ENCODE measurements at places on chromosomes 13 and 19.

GRCh38 chr13:101515504-101515903 lies 63.0 kb downstream of the ITGBL1 start:
- DNase-seq, result no peak

- DNase-seq, result no peak
Measured at GRCh38 chr19:6459262-6460098, at the start of gene SLC25A23. SLC25A23 (minus strand) TSS chr19:6459792; CDS start chr19:6459628, 164 bp downstream.

DNA sequence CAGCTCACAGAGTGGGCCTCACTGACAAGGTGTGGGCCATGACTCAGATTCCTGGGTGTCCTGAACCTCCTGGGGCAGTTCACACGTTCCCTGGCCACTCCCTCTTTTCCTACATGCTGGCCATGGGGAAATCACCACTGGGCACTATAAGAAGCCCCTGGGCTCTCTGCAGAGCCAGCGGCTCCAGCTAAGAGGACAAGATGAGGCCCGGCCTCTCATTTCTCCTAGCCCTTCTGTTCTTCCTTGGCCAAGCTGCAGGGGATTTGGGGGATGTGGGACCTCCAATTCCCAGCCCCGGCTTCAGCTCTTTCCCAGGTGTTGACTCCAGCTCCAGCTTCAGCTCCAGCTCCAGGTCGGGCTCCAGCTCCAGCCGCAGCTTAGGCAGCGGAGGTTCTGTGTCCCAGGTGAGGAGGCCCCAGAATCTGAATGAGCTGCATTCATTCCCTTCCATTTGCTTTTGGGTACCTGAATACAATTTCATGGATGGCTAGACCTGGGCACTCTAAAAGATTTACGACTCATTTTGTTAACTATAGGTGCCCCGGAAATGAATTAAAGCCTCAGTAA lies at the start of gene OLFM4:
OLFM4 (plus strand) TSS at position 177 of the 567 bp plus-strand sequence; CDS start at position 201, 24 bp downstream.
- DNase-seq, result no peak

GRCh38 chr13:43786766-43787517 lies at the start of gene ENOX1:
ENOX1 (minus strand) TSS chr13:43786972.
- peak; percentile 46 for DNase-seq

DNA sequence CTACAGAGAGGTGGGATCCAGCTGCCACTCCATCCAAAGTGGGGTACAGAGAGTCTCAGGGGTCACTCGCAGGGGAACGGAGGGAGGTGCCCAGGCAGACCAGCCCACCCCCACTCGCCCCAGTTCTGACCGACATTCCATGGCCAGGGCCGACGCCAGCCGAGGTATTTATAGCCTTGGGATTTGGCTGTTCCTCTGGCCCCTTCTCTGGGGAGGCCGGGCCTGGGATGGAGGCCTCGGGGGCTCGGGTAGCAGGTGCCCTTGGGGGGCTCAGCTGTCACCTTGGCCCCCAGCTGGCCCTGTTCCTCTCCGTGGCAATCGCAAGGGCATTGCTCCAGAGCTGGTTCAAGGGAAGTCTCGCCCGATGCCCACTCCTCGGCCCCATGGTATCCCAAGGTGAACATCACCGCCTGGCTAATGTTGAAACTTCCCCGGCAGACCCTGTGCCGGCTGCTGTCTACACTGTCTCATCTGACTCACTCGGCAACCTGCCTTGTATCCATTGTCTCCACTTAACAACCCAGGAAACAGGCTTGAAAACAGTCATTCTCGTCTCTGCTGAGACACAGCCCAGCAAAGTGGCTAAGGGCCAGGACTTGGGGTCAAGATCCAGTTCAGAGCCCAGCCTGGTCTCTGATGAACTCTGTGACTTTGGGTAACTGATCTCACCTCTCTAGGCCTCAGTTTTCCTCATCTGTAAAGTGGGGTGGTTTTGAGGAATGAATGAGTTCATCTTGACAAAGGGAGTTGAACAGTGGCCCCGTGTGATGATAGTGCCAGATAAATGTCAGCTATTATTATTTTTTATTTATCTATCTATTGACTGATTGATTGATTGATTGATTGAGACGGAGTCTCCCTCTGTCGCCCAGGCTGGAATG lies 9.7 kb downstream of the PRKACA start:
- DNase-seq, result no peak

GRCh38 chr19:4453232-4454179 lies 4.1 kb downstream of the UBXN6 start:
- no peak for DNase-seq

- DNase-seq, result peak; percentile 97
Measured at GRCh38 chr19:42113641-42114348, 18.5 kb downstream of the POU2F2 start.

DNA sequence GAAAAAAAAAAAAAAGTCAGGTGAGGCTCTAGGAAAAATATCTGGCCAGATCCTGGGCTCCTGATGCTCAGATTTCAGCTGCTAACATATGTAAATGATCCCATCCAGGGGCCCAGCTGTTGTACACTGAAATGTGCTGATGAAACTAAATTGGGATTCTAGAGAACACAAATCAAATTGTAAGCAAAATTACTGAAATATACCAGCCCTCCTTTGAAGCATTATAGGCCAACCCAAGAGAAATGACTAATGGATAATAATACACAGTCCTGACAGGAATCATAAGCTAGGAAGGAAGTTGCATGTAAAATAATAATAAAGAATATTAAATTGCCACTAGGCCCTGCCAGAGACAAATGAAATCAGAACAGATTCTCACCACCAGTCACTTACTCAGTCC lies 17.8 kb downstream of the KCTD12 start:
- DNase-seq, result no peak

DNA sequence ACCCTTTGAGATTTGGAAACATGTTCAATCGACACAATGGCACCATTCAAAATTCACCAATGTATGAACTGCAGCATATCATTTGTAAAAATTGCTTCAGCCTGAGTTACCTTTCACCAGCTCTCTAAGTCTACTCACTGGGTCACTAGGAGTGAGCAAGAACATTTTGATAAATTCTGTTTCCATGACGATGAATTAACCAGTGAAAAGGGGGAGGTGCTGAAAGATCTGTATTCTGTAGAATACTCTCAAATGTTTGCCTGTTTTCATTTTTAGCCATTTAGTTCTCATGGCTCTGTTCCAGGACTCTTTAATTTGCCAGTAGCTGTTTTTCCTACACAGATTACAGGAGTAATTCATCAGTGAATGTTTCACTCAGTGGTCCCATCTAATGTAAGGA lies 883.4 kb downstream of the DIAPH3 start:
- DNase-seq, result no peak

DNA sequence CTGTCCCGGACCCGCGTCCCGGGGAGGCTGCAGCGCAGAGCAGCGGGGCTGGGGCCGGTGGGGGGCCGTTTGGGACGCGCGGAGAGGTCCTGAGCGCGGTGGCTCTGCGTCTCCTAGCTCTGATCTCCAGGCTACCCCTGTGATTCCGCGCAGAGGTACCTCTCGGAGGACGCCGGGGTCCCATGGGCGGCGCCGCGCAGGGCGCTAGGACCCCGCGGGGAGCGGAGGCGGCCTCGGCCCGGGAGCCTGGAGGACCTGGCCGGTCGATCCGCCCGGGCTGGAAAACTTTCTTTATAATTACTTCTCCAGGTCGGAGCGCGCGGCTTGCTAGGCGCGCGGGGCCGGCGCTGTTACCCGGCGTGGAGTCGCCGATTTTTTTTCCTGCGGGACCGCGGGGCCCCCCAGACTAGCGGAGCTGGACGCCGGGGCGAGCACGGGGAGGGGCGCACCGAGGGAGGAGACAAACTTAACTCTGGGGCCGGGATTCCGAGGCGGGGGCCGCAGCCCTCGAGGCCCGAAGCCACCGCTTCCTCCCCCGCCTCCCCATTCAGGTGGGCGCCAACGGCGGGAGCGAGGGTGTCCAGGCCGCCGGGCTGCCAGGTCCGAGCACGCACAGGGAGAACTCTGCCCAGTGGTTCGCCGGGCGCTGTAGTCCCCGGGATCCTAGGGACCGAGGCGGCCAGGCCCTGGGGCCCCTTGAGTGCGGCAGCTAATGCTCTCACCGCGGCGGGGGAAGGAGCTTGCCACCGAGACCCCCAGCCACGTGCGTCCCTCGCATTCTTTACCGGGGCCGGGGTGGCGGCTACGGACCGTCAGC lies 848 bp upstream of the CEBPA start:
- DNase-seq, result no peak

GRCh38 chr13:106453101-106453500 lies 82.4 kb downstream of the EFNB2 start:
- no peak for DNase-seq

DNA sequence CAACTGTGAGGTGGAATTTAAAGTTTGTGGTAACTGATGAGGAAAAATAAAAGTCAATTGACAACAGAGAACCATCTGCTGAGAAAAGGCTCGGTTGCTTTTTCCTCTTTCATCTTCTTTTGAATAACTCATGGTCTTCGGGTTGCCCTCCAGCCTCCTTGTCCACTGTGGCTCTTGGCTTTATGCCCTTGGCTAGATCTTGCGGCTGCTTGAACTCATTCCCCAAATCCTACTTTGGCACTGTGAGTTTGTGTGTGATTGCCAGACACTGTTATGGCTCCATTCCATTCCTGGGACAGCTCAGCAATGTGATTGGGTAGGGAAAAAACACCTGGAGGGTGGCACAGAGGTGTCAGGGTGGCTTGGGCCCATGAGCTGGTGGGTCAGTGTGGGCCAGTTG lies 387.4 kb downstream of the DLEU7 start:
- no peak for DNase-seq

GRCh38 chr19:43329989-43330388 lies 23.5 kb upstream of the CD177 start:
- no peak for DNase-seq

GRCh38 chr13:42656161-42656560 lies 82.2 kb downstream of the TNFSF11 start:
- no peak for DNase-seq

DNA sequence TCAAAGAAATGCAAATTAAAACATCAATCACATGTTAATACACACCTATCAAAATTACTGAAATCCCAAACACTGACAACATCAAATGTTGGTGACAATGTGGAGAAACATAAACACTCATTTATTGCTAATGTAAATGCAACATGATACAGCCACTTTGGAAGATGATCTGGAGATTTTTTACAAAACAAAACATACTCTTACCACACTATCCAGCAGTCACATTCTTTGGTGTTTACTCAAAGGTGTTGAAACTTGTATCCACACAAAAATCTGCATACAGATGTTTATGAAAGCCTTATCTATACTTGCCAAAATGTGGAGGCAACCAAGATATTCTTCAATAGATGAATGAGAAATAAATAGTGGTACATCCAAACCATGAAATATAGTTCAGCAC lies 1219.5 kb upstream of the PCDH20 start:
- DNase-seq, result no peak

DNA sequence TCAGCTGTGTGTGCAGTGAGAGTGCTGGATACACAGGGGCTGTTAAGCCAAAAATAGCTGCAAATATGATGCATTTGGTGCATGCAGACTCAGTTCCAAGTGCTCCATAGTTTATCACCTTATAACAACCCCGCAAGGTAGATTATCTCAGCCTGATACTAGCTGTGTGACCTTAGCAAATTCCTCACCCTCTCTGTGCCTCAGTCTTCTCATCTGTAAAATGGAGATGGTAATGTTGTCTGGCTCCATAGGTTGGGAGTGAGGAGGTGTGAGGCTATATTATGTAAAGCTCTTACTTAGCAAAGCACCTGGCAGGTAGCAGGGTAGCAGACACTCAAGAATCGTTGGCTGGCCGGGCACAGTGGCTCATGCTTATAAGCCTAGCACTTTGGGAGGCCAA lies 23.8 kb upstream of the SHKBP1 start:
- DNase-seq, result no peak

DNA sequence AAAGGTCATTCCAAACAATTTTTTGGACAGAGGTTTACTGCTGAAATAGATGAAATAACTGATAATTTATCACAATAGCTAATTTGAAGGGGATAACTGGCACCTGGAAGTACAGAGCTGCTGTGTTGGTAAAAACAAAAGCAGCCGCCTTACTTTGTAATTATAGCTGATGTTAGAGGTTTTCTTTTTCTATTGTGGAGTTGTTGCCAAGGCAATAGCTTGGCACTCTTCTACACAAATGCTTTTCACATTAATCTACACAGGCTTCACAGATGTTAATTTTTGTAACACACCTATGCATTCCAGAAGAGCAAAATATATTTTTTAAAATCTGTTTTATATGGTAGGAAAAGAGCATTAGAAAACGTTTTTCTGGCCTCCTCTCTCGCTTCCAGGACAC lies 56.9 kb downstream of the LACC1 start:
- no peak for DNase-seq

DNA sequence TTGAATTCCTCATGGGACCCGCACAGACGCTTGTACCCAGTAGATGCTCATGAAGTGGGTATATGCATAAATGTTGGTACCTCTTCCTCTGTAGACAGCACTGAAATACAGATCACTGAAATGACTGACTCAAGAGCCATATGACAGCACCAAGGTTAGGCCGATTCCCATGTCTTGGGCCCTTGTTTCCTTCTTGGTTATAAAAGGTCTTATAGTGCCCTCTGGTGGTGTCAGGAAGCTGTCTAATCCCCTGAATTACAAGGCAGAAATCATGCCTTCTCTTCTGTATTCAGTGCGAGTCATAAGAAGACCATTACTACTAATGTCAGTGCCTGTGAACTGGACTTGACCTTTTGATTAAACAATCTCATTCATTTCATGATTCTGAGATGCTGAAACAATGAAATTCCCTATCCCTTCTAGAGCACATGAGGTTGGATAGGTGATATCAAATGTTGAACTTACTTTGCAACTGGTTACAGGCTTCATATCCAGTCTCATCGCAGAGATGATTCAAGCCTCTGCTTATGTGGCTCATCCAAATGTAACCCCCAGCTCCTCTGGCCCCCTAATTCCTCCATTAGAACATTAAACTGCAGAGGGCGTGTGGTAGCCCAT lies 59.7 kb downstream of the SPATA13 start:
- DNase-seq, result peak; percentile 12

DNA sequence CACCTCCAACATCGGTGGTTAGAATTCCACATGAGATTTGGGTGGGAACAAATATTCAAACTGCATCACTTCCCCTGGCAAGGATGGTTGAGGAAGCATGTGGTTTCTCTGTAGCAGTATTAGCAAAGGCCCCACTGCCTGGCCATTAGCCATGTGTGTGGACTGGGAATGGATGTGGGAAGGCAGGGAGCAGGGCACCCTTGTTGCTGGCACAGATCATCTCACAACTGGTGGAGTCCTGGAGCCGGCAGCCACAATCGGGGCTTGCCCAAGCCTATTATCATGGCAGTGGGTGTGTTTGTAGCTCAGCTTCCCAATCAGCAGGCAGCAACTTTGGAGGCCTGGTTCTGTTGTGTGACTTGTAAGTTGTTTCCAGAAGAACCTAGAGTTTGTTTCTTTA lies 391.9 kb downstream of the DLEU7 start:
- no peak for DNase-seq

DNA sequence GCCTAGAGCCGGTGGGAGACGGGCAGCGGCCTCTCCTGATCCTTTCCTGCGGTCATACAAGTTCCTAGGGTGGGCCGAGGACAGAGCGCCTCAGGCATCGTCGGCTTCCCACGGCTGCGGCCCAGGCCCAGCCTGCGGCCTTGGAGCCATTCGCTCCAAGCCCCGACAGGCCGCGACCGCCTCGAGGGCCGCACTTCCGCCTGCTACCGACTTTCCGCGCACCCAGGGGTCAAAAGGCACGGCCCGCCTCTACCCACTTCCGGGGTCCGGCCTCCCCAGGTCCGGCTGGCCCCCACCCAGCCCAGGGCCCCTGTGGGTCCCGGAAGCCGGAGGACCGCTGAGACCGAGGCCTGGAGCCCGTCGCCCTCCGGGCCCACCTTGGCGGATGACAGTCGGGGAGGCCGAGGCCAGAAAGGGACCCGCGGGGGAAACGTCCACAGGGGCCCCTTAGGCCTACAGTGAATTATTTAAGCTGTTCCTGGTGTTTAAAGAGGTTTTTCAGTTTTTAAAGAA lies 16.2 kb downstream of the ZIC2 start:
- DNase-seq, result no peak

- peak; percentile 88 for DNase-seq
Measured at GRCh38 chr13:109331898-109332297, 454.5 kb downstream of the IRS2 start.

GRCh38 chr13:21932996-21933395 lies 262.1 kb downstream of the FGF9 start:
- DNase-seq, result peak; percentile 5
